Cerebellar nuclear complex (tissue), 1 donor: ENCODE measurements at places on chromosomes 1 and 21.

DNA sequence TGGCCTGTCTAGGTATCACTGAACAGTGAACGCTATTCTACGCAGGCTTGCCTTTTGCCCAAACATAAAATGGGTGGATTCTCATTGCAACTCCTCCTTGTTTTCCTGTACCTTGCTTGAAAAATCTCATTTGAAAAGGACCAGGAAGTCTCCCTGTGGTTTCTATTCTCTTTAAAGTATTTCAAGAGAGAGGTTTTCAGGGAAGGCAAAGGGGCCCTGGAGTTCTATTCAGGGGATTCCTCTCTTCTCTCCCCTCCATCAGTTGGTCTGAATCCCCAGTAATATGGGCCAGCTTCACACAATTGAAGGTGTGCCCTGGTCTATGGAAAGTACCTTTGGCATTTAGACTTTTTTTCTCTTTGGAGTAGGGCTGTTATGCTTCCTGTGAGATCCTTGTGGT is 311.3 kb downstream of the RGS7 start:
- no peak for DNase-seq

DNA sequence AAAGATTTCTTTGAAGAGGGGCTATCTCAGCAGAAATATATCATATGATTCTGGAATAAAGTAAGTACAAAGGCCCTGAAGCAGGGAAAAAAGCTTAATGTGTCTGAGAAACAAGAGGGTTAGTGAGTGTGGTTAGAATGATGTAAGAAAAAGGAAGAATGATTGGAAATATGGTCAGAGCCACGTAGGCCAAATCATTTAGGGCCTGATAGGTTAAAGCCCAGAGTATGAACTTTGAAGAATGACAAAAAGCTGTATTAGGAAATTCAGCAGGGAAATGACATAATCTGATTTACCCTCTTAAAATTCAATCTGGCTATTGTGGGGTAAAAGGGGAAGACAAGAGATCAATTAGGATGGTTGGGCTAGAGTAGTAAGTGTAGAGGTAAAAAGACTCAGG is 69.0 kb upstream of the MUTYH start:
- DNase-seq: no peak

GRCh38 chr21:36913247-36914169 is 53.0 kb downstream of the HLCS start:
- no peak for DNase-seq

GRCh38 chr1:8077120-8077573 is 51.0 kb upstream of the ERRFI1 start:
- DNase-seq: no peak

DNA sequence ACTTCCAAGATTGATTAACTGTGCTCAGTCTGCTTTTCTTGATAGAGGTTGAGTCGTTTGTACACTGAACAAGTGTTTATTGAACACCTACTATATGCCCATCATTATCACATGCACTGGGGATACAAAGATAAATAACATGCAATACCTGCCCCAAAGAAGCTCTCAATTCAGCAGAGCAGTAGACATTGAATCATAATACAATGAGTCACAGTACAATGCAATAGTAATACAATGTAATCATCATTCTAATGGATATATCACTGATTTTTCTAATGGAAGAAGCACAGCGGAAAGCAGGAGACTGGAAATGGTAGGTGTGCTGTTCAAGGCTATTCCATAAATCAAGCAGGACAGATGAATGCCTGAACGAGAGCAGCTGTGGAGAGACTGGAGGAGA is 3.7 kb upstream of the SEC16B start:
- no peak for DNase-seq

DNA sequence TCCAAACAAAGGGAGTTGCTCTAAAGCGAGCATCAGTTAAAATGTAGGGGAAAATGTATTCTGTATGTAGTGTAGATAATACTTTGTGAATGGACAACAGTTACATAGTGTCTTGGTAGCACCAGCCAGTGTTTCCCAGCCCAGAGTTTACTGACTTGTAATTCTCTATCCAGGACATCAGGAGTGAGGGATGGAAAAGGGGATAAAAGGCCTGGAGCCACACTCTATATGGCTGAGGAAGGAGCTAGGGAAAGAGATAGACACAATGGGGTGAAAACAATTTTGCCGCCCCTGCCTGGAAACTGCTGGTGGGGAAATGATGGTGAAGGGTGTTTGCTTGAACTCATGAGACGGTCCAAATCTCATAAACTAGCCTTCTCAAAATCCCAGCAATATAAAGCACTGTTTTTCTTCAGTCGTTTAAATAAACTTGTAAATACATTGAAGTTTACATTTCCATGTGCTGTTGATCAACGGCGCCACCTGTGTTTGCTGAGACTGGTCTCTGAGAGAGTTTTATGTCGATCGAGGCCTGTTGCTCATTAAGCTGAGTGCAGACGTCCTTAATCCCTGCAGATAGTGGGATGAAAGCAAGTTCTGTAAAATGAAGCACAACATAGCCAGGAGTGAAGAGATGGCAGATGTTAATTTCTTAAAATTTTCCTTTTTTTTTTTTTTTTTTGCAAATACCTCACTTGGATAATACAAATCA is 27.9 kb upstream of the AGO1 start:
- DNase-seq: no peak

- DNase-seq: no peak
Measured at GRCh38 chr1:1337793-1338147, 6.7 kb downstream of the TAS1R3 start.

DNA sequence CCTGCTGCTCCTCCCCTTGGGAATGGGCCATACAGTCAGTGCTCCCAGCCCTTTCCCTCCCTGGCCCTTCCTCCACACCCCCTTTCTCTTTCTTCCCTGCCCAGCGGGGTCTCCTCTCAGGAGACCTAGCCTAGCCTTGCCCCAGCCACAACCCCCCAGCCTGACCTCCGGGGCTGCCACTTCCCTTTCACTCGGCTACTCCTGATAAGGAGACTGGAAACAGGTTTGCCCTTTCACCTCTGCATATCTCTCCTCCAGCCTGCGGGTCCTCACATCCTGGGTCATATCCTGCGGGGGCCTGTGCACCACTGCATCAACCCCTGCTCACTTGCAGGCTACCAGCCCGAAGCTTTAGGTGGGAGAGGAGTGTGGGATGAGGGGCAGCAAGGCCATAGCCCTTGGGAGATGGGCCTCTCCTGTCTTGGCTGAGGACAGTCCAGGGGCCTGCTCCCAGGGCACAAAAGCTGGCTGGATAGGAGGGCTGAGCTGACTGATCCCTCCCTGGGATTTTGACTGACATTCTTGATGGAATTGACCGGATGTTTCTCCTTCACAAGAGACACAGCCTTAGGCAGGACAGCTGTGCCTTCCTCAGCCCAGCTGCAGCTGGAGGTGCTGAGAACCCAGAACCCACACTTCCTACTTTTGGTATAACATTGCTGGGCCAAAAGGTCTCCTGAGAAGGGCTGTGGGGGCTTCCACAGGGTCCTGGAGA is 19.2 kb upstream of the ALX3 start:
- no peak for DNase-seq

- no peak for DNase-seq
Measured at GRCh38 chr1:214997685-214998084, 84.9 kb upstream of the KCNK2 start.

DNA sequence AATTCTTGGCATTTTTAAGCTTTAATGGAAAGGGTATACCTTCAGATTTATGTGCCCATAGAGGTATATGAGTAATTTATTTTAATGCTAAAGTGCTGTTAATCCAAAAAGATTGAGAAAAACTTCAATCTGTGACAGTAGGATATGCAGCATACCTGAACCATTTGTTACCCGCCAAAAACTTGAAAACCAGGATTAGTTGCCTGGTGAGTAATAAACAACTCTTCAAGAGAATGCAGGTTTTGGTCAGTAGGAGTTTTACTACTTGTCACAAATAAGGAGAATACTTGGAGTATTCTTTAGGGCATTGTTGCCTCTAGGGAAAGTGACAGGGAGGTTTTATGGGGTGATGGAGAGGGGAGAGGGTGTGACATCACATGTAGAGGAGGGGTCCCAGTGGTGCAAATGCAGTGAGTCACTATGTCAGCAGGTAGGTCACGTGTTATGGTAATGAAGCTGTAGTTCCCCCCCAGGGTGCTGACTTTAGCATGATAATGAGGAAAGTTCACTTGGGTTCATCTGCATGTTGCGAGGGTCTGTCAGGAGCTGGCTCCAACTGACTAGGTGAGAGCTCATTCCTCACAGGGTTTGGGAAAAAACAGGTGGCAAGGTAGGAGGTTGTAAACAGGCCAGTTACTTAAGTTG is 23.1 kb downstream of the USP25 start:
- DNase-seq: no peak

GRCh38 chr1:175875556-175875955 is 132.2 kb upstream of the TNR start:
- DNase-seq: no peak

- DNase-seq: no peak
Measured at GRCh38 chr1:89939693-89940438, 55.0 kb upstream of the ZNF326 start.

- DNase-seq: no peak
Measured at GRCh38 chr1:224182057-224182865, 779 bp upstream of the DEGS1 start.
